Kidney (tissue), 22 donors: ENCODE measurements at places on chromosomes 12 and 14. TPM values are rescaled to one million over a fixed set of nuclear protein-coding genes. Genes with fewer than 3 reads are reported as not detected.

Gene BCL11B
- 3.3 TPM for total RNA-seq

Gene IFNG
- not detected for total RNA-seq

Gene FGD4
- total RNA-seq: 55.5 TPM

Gene CELA1
- not detected for total RNA-seq

- H3K4me3 ChIP-seq: no peak overlapping the region
- H3K27ac ChIP-seq: no peak overlapping the region
- no peak for DNase-seq
Measured at GRCh38 chr12:1307796-1308195, 286.6 kb downstream of the FBXL14 start.

DNA sequence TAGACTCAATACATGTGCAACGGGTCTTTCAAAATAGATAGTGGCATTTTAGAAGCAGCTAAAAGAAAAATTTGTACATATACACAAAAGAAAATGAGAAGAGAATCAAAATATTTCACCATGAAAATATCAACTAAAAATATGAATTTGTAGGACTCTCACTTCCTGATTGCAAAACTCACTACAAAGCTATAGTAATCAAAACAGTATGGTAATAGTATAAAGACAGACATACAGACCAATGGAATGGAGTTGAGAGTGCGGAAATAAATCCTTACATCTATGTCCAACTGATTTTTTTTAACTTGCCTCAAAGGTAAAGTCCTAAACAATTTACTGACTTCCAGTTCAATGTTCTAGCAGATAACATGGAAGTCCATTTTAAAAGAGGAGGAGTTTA is 13.1 kb downstream of the C2CD5 start:
- H3K4me3 ChIP-seq: no peak overlapping the region
- DNase-seq: no peak
- H3K27me3 ChIP-seq: no peaks in the 10 kb centered on the region
- no peaks in the 10 kb centered on the region for H3K4me1 ChIP-seq

GRCh38 chr12:156945-157344 is 57.0 kb downstream of the SLC6A12 start:
- peaks cover 11% of the 10 kb centered on the region for H3K4me1 ChIP-seq
- no peak overlapping the region for H3K27ac ChIP-seq
- DNase-seq: no peak
- H3K4me3 ChIP-seq: no peak overlapping the region
- no peaks in the 10 kb centered on the region for H3K27me3 ChIP-seq

GRCh38 chr12:116418551-116418950 is 140.6 kb upstream of the MAP1LC3B2 start:
- H3K4me3 ChIP-seq: no peak overlapping the region
- no peak overlapping the region for H3K27ac ChIP-seq
- H3K27me3 ChIP-seq: no peaks in the 10 kb centered on the region

DNA sequence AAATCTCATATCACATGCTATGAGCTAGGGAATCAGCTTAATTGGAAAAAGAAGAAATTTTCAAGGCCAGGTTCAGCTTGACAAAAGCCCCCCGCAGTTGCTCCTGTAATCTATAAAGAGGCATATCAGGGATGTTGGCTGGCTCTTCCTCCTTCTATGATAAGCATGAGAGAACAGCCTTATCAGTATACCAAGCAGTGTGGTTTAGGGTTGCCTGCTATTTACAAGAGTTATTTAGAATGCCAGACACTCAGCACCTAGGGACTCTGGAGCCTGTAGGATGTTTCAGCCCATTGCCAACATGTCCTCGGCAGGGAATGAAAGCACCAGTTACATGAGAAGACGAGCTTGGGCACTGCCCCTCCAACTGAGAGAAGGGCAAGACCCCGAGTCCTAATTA is 89.5 kb upstream of the TMPO start:
- H3K27me3 ChIP-seq: no peaks in the 10 kb centered on the region
- no peaks in the 10 kb centered on the region for H3K4me1 ChIP-seq
- no peak overlapping the region for H3K27ac ChIP-seq
- H3K36me3 ChIP-seq: no peaks in the 10 kb centered on the region
- no peak overlapping the region for H3K4me3 ChIP-seq

DNA sequence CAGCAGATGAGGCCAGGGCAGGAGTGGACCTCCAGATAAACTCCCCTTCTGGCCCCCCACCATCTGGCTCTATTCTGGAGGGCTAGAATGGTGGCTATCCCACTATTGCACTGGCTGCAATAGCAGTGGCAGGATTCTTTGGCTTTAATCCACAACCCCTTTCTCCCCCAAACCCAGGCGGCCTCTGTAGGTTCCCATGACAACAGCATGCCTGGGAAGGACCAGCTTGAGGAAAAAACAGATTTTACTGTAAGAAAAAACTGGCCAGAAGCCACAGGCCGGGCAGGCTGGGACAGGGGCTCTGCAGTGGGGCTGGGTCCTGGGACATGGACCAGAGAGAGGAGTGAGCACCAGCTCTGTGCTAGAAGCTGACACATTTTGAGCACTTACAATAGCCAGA is 13.6 kb upstream of the ACVR1B start:
- no peaks in the 10 kb centered on the region for H3K36me3 ChIP-seq
- H3K27me3 ChIP-seq: no peaks in the 10 kb centered on the region
- no peak for DNase-seq

DNA sequence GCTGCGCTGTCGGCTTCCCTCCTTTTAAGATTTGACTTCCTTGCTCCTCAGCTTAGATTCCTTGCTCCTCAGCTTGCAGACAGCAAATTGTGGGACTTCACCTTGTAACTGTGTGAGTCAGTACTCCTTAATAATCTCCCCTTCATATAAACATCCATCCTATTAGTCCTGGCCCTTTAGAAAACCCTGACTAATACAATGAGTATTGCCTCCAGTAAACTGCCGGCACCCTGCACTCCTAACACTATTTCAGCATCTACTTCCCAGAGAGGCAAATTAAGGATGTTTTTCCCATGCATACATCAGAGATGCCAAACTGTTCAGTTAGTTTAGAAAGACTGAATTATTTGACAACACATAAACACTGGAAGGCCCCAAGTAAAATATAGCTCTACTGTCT is 611.3 kb upstream of the TMEM132C start:
- no peak overlapping the region for H3K27ac ChIP-seq
- no peak overlapping the region for H3K4me3 ChIP-seq
- no peaks in the 10 kb centered on the region for H3K36me3 ChIP-seq

GRCh38 chr12:115190010-115190770 is 506.2 kb upstream of the TBX3 start:
- H3K36me3 ChIP-seq: no peaks in the 10 kb centered on the region
- H3K27me3 ChIP-seq: no peaks in the 10 kb centered on the region
- no peaks in the 10 kb centered on the region for H3K4me1 ChIP-seq

GRCh38 chr14:73460691-73461127 is 2.4 kb upstream of the NUMB start:
- H3K27ac ChIP-seq: no peak overlapping the region
- no peaks in the 10 kb centered on the region for H3K27me3 ChIP-seq
- DNase-seq: no peak
- no peak overlapping the region for H3K4me3 ChIP-seq
- peaks cover 5% of the 10 kb centered on the region for H3K4me1 ChIP-seq

DNA sequence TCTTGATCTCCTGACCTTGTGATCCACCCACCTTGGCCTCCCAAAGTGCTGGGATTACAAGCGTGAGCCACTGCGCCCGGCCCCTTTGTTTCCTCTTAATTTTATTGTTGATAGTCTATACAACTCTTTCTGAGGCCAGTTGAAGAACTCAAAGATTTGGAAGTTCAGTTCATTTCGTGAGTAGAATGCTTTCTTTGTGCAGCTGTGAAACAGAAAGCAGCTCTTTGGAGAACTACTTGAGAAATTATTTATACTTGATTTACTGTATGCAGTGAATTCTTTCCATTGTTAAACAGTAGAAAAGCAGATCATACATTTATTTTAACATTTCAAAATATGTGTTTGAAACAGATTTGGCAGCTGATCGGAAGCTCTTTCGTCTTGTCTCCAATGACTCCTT is 69.3 kb downstream of the PCNX1 start:
- H3K27ac ChIP-seq: no peak overlapping the region
- no peaks in the 10 kb centered on the region for H3K27me3 ChIP-seq
- no peak for DNase-seq

DNA sequence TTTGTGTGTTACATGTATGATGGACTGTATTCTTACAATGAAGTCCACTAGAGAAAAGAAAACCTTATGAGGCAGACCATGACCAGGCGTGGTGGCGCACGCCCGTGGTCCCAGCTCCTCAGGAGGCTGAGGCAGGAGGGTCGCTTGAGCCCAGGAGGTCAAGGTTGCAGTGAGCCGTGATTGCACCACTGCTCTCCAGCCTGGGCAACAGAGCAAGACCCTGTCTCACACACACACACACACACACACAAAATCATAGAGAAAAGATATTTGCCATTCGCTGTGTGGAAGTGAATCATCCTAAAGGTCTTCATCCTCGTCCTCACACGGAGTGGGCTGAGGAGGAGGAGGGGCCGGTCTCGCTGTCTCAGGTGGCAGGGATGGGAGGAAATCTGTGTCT is 32.3 kb downstream of the LRCOL1 start:
- no peak overlapping the region for H3K27ac ChIP-seq
- no peaks in the 10 kb centered on the region for H3K4me1 ChIP-seq
- H3K4me3 ChIP-seq: no peak overlapping the region
- H3K27me3 ChIP-seq: no peaks in the 10 kb centered on the region
- H3K36me3 ChIP-seq: peaks cover 4% of the 10 kb centered on the region

- H3K36me3 ChIP-seq: no peaks in the 10 kb centered on the region
- peak overlapping the region; percentile 14 for H3K27ac ChIP-seq
- DNase-seq: no peak
Measured at GRCh38 chr14:73386342-73386741, 72.0 kb downstream of the NUMB start.

DNA sequence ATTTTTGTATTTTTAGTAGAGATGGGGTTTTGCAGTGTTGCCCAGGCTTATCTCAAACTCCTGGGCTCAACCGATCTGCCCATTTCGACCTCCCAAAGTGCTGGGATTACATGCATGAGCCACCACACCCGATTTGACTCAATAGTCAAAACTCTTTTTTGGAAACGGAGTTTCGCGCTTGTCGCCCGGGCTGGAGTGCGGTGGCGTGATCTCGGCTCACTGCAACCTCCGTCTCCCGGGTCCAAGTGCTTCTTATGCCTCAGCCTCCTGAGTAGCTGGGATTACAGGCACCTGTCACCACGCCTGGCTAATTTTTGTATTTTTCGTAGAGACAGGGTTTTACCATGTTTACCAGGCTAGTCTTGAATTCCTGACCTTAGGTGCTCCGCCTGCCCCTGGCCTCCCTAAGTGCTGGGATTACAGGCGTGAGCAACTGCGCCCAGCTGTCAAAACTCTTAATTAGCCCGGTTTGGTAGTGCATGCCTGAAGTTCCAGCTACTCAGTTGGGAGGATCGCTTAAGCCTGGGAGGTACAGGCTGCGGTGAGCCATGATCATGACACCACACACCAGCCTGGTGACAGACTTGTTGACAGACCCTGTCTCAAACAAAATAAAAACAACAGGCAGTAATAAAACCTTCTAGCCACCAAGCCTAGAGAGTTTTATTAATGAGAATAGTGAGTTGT is 12.4 kb downstream of the MED21 start:
- no peaks in the 10 kb centered on the region for H3K27me3 ChIP-seq
- no peak overlapping the region for H3K27ac ChIP-seq
- H3K4me3 ChIP-seq: no peak overlapping the region
- peak; percentile 48 for DNase-seq
- peaks cover 8% of the 10 kb centered on the region for H3K4me1 ChIP-seq

- no peak for DNase-seq
- H3K4me1 ChIP-seq: no peaks in the 10 kb centered on the region
- no peaks in the 10 kb centered on the region for H3K36me3 ChIP-seq
- H3K27me3 ChIP-seq: no peaks in the 10 kb centered on the region
Measured at GRCh38 chr14:70905301-70905700, 2.0 kb upstream of the PCNX1 start.

DNA sequence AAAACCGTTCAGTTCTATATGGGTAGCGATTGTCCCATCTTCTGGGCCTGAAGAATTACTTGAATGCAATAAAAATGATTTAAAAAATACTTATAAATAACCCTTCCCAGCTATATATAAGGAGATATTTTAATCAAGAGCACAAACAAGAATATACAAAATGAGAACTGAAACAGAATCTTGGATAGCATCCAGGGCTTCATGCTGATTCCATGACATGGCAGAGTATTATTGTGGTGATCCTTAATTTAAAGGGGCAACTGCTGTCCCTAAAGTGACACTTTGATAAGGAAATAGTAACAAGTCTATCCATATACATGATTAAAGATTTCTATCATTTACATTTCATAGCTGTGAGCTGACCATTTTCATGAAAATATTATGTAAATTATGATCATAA is 18.8 kb downstream of the WBP11 start:
- H3K27me3 ChIP-seq: no peaks in the 10 kb centered on the region
- no peak for DNase-seq
- H3K4me1 ChIP-seq: no peaks in the 10 kb centered on the region
- H3K27ac ChIP-seq: no peak overlapping the region
- no peak overlapping the region for H3K4me3 ChIP-seq

DNA sequence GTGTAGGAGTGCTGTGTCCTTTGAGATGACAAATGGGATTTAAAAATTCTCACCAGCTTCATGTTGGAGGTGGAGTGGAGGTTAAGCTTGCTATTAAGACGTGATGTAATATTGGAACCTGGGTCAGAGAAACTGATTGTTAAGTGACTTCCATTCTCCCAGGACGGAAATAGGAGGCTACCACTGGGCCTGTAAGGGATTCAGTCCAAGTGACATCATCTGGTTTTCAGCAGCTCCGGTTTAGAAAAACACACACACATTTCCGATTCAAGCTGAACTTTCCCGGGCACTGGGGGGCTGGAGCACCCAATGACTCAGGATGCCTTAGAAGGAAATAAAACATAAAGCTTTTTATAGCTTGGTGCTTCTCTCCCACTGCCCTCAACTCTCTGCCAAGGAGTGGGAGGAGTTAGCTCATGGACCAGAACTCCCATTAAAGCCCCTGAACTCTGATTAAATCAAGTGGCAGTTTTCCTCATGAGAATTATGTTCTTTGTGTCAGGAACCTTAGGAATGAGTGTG is 12.4 kb downstream of the CALM1 start:
- DNase-seq: peak; percentile 85
- H3K4me3 ChIP-seq: no peak overlapping the region
- peaks cover 9% of the 10 kb centered on the region for H3K36me3 ChIP-seq
- peak overlapping the region; percentile 59 for H3K27ac ChIP-seq

- DNase-seq: no peak
- H3K36me3 ChIP-seq: no peaks in the 10 kb centered on the region
- peak overlapping the region; percentile 38 for H3K27ac ChIP-seq
- no peak overlapping the region for H3K4me3 ChIP-seq
- no peaks in the 10 kb centered on the region for H3K27me3 ChIP-seq
- peaks cover 2% of the 10 kb centered on the region for H3K4me1 ChIP-seq
Measured at GRCh38 chr14:92460916-92461579, 52.5 kb upstream of the RIN3 start.
